Activated naive CD4-positive, alpha-beta T cell treated with anti-CD3 and anti-CD28 coated beads, Interleukin-2, amount 50 U/mL, for 16 hours (primary cell): ENCODE measurements at places on chromosomes 16 and 17.

DNA sequence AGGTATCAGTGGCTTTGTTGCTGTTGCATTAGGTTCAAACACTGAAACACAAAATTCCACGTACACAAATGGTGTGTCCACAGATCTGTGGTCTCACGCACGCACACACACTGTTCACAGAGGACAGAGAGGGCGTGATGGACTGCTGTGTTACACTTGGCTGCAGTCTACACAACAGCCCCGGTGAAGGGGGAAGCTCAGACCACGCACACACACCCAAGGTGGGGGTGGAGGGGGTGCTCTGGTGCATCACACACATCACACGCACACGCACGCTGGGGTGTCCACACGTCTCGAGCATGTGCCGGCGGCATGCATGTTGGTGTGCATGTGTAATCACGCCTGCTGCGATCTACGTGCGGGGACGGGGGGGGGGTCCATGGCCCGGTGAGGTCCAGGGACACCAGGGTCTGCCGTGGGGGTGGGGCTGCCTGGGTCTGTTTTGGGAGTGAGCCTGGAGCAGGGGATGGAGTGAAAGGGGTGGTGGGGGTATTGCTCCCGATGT, 7.3 kb downstream of the HSD3B7 start:
- DNase-seq = no peak

DNA sequence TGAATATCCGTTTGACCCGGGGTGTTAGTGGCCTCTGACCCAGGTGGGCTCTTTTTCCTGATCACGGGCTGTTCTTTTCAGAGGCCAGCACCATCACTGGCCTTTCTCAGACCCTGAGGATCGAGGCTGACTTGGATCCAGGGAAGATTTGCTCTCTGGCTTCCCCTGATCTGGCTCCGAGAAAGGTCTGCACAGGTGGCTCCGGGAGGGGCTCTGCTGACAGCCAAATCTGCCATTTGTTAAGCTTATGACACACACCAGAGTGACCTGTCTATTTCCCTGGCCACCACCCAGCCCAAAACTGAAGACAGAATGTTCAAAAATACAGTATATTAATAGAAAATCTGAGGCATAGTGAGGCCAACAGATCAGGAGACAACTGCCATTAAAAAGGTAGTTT, 221.8 kb upstream of the TNRC6C start:
- no peak for DNase-seq

DNA sequence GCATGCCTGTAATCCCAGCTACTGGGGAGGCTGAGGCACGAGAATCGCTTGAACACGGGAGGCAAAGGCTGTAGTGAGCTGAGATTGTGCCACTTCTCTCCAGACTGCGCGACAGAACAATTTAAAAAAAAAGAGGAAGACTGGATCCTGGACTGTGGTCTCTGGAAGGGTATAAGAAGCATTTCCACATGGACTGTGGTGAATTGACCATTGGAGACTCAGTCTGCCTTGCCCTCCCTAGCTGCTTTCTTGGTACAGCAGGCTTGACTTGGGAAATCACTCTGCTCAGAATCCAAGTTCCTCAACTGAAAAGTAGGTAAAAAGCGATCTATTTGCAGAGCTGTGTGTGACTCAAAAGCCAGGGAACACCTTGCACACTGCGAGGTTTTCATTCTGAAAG, 1.0 kb upstream of the MGRN1 start:
- no peak for DNase-seq

GRCh38 chr16:68470461-68471150, 22.3 kb upstream of the SMPD3 start:
- no peak for DNase-seq

DNA sequence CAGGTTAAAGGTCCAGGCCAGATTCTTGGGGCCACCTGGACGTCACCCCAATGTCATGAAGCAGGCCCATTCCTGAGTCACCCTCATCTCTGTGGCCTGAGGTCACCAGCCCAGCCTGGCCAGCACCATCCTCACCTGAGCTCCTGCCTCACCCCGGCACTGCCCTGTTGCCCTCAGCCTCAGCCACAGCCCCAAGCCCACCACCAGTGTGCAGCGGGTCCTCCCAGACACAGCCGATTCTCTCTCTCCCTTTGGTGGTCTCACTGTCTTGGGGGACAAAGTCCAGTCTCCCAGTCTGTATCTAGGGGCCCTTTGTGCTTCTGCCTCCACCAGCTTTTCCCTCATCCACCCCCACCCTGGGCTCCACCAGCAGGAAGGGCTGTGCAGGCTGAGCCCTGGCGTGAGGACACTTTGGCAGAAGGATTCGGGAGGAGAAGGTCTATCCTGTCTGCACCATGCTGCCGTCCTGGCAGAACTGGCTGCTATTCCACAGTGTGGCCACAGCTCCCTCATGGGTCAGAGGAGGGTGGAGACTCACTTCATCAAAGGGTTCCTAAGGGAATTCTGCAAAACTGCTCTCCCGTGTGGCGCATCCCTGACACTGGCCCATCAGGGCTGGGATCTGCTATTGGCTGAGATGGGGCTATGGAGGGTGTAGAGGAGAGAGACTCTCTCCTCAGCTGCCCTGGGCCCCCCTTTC, 64.3 kb downstream of the PRMT7 start:
- no peak for DNase-seq

DNA sequence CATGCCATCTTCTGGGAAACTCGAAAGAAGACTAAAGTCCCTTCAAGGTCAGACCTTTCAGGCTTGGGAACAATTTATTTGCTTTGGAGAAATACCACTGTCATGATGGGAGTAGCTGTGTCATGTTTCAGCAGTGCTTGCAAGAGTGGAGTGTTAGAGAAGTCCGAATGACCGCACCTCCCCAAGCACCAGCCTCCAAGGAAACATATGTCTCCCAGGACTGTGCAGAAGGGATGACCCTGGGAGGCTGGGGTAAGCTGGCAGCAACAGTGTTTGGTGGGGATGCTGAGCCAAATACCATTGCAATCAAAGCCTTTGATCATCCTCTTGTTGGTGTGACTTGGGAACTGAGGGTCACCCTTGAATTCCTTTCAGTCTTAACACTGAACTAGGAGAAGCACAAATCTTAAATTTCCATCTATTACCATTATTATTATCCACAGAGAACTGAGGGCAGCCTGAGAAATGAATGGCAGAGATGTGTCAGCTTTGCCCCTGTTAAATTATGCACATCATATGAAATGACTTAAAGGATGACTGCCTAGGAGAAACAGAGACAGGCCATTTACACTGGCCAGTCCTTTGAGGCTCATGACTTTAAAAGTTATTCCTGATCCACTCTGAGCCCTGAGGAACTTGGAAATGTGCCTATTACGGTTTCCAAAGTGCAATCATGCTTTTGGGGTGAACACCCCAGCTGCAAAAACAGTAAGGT, 244.9 kb downstream of the CA10 start:
- no peak for DNase-seq

GRCh38 chr17:41639492-41640473, 15.4 kb upstream of the KRT17 start:
- DNase-seq = no peak

- no peak for DNase-seq
These were observed 181.1 kb downstream of the UTP18 start for GRCh38 chr17:51441431-51441830.

GRCh38 chr17:19744922-19745757, 3.0 kb downstream of the ALDH3A1 start:
- DNase-seq = peak; percentile 90

- DNase-seq = no peak
These were observed 29.5 kb upstream of the GSE1 start for GRCh38 chr16:85583491-85584181.

DNA sequence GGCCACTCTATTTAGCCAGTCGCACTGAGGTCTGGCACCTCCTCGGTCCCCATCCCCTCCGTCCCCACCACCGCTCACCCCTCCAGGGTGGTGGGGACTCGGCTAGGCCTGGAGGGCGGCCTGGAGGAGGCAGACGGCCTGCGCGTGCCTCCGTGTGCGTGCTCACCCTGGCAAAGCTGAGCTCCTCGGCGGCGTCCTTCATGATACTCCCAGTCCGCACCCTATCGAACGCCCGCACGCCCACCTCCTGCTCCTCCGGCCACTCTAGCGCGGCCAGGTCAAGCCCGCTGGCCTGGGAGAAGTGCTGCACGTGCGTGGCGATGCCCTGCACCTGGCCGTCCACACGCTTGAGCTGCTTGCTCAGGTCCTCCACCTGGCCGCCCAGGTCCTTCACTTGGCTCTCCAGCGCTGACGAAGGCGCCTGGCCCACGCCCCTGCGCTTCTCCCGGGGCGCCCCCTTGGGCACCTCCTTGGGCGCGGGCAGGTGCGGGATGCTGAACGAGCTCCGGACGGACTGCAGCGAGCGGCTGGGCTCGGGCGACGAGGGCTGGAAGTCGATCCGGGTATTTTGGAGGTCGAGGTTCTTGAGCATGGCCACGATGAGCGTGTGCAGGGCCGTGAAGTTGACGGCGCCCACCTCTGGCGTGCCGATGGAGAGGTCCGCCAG, 644 bp downstream of the QRICH2 start:
- no peak for DNase-seq

GRCh38 chr17:8846768-8847211, 20.7 kb downstream of the PIK3R6 start:
- DNase-seq = no peak

GRCh38 chr17:32536736-32537643, 50.2 kb downstream of the CDK5R1 start:
- DNase-seq = no peak

- DNase-seq = no peak
These were observed 14.9 kb downstream of the TFAP4 start for GRCh38 chr16:4257646-4258556.

- DNase-seq = no peak
These were observed 17.3 kb downstream of the TAC4 start for GRCh38 chr17:49830605-49831004.

- DNase-seq = no peak
These were observed 30.3 kb upstream of the KIF2B start for GRCh38 chr17:53792451-53792850.

GRCh38 chr17:79830763-79831264, 8.4 kb downstream of the CBX4 start:
- DNase-seq = no peak

DNA sequence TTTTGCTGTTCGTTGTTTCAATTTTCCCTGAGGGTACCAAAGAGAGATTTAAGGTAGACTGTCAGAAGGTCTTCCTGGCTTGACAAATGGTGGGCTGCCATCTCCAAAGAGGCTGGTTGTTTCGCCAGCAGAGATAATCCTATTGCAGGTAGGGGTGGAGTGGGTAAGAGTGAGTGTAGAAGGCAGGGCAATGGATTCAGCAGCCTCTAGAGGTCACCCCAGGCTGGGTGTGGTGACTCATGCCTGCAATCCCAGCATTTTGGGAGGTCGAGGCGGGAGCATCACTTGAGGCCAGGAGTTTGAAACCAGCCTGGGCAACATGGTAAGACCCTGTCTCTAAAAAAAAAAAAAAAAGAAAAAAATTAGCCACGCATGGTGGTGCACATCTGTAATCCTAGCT, 34.6 kb downstream of the DCAKD start:
- DNase-seq = no peak

GRCh38 chr16:53465606-53466280, 31.5 kb downstream of the RBL2 start:
- DNase-seq = no peak

- DNase-seq = no peak
These were observed 18.7 kb downstream of the CD300A start for GRCh38 chr17:74485022-74485743.

DNA sequence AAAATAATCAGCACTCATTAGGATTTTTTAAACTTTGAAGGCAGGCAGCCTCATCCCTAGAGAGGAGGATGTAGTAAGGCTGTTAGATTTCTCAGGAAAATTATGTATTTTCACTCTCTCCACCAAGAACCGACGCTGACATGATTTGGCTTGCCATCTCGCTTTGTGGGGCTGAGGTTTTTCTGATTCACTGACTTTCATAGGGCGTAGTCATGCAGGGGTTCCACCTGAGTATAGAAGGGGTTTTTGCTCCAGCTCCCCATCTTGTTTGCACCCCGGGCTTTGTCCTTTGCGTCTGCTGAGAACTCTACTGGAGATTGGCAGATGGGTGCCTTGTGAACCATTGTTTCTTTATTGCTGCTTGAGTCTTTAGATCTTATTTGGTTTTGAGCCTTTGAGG, 20.2 kb downstream of the TOM1L1 start:
- no peak for DNase-seq

- peak; percentile 89 for DNase-seq
These were observed 14.7 kb downstream of the DLG4 start for GRCh38 chr17:7204828-7205461.

- DNase-seq = peak; percentile 45
These were observed 7.3 kb downstream of the SLC22A31 start for GRCh38 chr16:89192956-89193575.

- DNase-seq = no peak
These were observed 13.7 kb upstream of the TMEM132E start for GRCh38 chr17:34565713-34566112.

DNA sequence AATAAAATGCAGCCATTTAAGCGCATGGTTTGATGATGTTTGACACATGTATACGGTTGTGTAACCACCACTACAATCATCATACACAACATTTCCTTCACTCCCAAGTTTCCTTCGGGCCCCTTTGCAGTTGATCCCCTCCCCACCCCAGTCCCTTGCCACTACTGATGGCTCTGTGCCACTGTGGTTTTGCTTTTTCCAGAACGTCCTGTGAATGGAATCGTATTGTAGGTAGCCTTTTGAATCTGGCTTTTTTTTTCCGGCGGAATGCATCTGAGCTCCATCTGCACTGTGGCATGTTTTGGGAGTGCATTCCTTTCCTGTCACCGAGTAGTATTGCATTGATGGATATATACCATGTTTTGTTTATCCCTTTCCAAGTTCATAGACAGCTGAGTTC, 15.1 kb upstream of the MAP2K3 start:
- DNase-seq = no peak

DNA sequence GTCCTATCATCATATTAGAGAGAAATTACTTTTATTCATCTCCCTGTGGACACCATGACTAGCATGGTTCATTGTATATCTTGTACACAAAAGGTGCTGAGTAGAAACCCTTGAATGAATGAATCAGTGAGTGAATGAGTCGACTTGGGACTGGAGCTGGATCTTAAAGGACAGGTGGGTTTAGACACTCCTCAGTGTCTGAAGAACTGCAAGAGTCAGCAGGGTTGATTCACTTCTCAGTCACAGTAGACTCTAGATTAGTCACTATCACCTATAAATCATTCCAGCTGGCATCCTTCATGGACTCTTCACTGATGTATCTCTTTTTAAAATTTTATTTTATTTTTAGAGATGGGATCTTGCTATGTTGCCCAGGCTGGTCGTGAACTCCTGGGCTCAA, 30.1 kb upstream of the PMFBP1 start:
- DNase-seq = no peak

GRCh38 chr16:74842413-74842812, 67.8 kb upstream of the FA2H start:
- DNase-seq = no peak

DNA sequence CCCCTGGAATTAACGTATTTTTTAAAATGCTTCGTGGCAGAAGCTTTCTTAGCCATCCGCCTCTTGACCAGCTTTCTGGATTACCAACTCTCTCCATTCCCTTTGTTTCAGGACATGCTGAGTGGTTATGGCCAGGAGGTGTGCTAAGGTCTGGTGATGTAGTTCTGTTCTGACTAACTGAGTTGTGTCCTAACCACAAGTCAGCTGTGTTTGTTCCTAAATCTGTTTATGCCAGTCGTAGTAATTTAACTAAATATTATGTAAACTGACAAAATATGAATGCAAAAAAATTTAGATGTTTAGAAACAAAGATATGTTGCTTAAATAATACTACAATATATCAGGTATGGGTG, 61.6 kb downstream of the MRTFB start:
- no peak for DNase-seq

- no peak for DNase-seq
These were observed 62.3 kb downstream of the TMEM100 start for GRCh38 chr17:55660178-55660886.

GRCh38 chr17:70201872-70202419, 32.6 kb downstream of the KCNJ2 start:
- DNase-seq = no peak

GRCh38 chr16:85908444-85908843, 9.5 kb downstream of the IRF8 start:
- no peak for DNase-seq
